Stimulated activated CD4-positive, alpha-beta T cell treated with anti-CD3 and anti-CD28 coated beads, TNF-alpha, amount 100 ng/mL, for 4 hours (primary cell): ENCODE measurements at places on chromosomes 5 and 9.

DNA sequence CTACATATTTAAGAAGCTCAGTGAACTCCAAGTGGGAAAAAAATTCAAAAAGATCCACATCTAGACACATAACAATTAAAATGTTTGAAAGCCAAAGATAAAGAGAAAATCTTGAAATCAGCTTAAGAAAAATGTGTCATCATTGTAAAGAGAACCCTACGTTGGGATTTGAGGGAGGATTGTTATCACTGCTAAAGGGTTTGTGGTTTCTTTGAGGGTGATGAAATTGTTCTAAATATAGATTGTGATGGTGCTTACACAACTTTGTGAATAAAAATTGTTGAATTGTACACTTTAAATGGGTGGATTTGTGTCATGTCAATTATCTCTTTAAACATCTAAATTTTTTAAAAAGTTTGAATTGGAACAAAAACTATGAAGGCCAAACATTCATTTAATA lies 92.2 kb upstream of the ADAMTS19 start:
- DNase-seq = no peak

DNA sequence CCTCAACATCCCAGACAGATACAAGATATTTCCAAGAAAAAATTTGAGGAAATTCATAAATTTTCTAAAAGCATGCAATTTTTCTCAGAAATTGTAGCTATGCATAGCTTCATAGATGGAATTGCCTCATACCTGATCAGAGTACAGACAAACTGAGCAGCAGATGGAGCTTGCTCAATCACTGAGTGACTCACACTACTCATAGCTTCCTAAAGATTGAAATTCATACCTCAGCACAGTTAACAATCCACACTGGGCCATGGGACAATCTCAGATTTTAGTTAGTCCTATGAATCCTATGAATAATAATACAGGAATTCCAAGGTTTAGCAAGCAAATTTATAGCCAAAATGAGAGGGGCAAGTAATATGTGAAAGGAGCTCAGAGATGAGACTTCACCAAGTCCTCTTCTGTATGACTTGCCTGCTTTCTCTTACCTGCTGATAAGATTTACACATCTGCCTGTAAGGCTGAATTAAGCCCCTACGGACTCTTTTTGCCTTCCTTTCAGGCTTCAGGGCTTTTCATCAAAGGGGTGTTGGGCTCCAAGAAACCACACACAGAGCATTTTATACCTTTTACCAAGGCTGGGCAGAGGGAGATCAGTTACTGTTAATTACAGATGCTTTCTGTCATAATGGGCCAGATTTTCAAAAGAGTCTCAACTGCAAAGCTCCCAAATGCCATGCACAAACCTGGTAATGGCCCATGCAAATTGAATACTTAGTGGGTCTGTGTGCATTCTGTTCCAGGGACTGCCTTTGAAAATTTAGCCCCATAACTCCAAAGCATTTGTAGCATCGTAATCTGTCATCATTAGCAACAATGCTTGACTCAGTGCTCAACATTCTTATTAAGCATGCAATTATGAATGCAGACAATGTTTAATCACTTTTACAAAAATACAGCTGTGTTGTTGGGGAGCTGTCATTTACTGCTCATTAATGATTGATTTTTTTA lies 439.3 kb downstream of the DTWD2 start:
- DNase-seq = no peak

DNA sequence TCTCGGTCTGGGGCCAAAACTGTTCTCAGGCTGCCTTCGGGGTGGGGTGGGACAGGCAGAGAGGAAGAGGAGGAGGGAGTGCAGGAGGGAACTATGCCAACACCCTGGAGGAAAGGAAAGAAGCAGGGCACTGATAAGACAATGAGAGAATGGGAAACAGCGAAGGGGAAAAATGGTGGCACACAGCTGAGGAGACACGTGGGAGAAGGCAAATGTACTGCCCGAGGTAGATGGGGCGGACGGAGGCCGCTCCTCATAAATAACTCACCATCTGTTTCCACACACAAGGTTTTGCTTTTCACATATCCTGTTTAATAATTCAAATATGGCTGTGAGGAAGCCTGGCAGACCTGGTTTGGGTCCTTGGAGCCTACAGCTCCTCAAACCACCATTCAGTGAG lies 148.2 kb upstream of the LRRTM2 start:
- DNase-seq = no peak

- DNase-seq = no peak
Observed at GRCh38 chr9:82332774-82333152, 344.2 kb downstream of the SPATA31D1 start.

DNA sequence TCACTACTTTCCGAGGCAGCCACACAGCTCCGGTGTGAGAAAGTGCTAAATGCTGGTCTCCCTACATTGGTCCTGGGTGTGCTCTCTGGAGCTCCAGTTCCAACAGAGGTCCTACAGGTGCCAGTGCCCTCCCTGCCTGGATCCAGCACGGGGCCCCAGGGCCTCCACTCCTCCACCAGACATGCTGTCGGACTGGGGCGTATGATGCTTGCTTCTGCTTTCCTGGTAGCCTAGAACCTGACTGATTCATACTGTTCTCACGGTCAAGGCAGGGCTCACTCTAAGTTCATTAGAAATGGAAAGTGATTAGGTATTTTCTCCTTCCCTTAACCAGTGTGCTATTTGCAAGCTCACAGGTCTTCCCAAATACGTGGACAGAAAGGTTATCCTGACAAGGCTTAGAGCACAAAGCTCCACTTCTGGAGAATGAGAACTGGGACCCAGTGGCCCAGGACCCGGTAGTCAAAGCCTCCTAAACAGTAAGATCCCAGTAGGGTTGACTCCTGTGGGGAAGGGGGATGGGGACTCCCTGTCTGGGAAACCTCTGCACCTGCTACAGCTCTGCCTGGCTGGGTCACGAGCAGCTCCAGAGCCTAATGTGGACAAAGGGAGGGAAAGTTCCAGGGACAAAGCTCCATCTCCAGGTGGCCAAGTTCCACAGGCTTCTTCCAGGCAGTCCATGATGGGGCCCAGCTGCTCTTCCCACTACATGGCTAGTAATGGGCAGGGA lies 98.1 kb downstream of the PAX5 start:
- DNase-seq = no peak

GRCh38 chr9:95757439-95757838 lies 118.1 kb upstream of the ERCC6L2 start:
- DNase-seq = no peak

- no peak for DNase-seq
Observed at GRCh38 chr5:158320178-158320674, 461.3 kb upstream of the CLINT1 start.

DNA sequence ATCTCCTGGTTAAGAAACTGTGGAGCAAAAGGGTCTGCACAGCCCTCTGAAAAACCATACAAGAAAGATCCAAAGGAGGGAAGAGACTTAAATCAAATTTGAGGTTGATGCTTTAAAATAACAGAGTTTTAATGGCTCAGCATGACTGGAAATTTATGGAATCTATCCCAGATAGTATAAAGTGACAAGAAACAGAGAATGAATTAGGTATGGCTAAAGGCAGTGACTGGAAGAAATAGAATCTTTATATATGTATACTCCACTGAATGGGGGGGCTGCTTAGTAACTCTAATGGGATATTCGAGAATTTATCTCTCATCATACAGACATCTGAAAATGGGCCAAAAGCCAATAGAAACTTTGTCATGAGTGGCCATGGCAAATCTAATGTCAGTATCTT lies 17.6 kb upstream of the MOCS2 start:
- no peak for DNase-seq

DNA sequence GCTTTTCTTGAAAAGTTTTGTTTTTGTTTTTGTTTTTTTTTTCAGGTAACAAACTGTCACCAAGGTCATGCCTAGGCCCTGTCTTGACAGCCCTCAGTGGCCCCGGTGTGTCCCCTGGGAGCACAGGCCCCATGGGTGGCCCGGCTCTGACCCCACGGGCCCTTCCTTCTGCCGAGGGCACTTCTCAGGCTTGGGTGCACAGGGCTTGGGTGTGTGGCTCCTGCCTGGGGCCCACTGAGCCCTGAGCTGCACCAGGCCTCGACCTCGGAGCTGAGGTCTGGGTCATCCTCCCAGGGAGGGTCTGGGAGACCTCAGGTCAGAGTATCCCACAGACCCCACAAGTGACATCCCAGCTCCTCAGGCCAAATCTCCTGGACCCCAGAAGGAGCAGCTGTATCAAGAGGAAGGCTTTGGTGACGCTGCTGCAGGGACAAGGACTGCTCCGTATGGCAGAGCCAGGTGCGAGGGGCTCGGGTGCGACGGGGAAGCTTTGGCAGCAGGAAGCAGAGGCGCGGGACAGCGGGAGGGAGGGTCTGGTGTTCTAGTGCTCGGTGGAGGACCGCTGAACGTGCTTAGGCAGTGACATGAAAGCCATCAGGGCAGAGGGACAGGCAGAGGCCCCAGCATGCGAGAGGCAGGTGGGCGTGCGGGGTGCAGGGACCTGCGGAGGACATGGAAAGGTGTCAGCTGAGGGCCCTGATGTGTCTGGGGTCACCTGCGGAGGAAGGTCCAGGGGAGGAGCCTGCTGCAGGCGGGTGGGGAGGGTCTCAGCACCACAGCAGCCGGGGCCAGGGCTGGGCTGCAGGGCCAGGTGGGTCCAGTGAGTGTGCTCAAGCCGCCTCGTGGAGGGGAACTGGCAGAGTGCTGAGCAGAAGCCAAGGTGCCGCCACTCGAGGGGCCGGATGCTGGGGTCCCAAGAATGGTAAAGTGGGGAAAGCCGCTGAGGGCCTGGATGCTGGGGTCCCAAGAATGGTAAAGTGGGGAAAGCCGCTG lies 18.4 kb upstream of the SLC9A3 start:
- DNase-seq = no peak

GRCh38 chr5:101543780-101544179 lies 640.7 kb upstream of the ST8SIA4 start:
- no peak for DNase-seq

DNA sequence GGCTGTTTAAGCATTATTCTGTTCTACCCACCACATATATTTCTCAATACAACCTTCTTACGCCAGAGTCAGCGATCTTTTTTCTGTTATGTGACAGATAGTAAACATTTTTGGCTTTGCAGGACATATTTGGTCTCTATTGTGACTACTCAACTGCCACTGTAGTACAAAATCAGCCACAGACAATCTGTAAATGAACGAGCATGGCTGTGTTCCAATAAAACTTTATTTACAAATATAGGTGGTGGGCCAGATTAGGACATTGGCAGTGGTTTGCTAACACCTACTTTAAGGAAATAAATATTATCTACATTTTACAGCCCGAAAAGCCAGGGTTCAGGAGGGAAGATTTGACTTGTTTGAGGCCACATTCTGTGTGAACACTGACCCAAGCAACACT lies 40.2 kb upstream of the FBXW11 start:
- no peak for DNase-seq

- DNase-seq = no peak
Observed at GRCh38 chr9:92324431-92324830, 719 bp downstream of the NOL8 start.

DNA sequence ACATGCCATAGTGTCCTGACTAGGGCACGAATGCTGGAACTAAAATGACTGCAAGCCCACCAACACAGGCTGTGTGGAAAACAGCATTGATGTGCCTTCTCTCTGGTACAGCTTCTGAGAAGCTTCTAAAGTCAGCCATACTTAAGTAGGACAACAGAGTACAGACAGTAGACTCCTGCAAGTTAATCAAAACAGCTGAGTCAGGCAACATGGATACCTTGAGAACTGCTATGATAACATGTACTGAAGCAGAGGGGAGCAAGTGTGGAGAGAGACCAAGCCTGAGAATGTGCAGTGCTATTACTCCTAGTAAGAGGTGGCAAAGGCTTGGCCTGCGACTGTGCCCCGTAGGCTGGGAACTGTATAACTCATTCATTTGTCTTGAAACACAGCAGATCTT lies 2.5 kb downstream of the ISCA1 start:
- DNase-seq = no peak

- no peak for DNase-seq
Observed at GRCh38 chr9:92600462-92601261, 64.9 kb upstream of the ECM2 start.
